ENCODE measurements at places on chromosomes 16 and 17. TPM values are rescaled to one million over a fixed set of nuclear protein-coding genes. Genes with fewer than 3 reads are reported as not detected.

GRCh38 chr16:55695595-55695994 is 39.8 kb downstream of the SLC6A2 start:
- no peak for DNase-seq

DNA sequence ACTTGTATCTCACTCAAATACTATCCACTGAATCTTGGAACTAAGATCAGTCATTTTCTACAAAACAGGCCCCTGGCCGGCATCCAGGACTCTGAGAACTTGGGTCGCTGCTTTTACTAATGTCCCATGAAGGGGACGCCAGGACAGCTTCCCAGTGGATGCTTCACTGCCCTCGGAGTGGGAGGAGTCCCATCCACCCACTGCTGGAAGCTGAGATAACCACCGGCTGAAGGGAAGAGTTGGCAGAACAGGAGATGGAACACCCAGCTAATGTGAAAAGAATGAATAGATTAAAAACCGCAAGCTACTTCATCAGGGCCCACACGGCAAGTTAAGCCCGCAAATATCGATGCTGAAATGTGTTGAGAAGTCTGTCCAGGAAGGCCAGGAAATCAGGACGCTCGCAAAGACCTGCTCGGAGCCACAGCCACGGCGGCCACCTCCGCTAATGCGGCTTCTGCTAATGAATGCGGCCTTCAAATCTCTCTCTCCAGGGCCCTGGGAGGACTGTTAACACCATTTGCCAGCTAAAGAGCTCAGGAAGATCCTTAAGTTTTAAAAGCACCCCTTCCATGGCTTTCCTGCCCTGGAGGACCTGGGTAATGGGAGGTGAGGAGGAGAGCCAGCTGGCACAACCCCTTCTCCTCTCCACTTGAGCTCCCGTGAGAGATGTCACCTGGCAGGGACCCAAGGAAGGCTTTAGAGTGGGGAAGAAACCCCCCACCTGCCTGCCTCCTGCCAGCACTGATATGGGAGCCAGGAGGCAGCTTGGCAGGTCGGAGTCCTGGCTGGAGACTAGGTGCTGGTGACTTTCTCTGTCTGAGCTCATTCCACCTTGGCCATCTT is 226.6 kb upstream of the RPL38 start:
- DNase-seq = no peak

Gene ELMO3
- total RNA-seq = 5.0 TPM

Gene DECR2
- total RNA-seq = 10.8 TPM

Gene RSAD1
- 88.2 TPM for total RNA-seq

All from naive thymus-derived CD8-positive, alpha-beta T cell (primary cell).